ENCODE measurements at places on chromosomes 5 and 9. TPM values are rescaled to one million over a fixed set of nuclear protein-coding genes. Genes with fewer than 3 reads are reported as not detected.
A peak's percentile ranks its signal among the peaks of the same experiment; 100 is the strongest.

MACIR gene
- 74.6 TPM for total RNA-seq

DND1 gene
- 0.53 TPM for total RNA-seq

ETF1 gene
- 161 TPM for total RNA-seq

PRSS3 gene
- 42.7 TPM for total RNA-seq

PCDHA7 gene
- total RNA-seq, result not detected

LCN1 gene
- not detected for total RNA-seq

CRHBP gene
- total RNA-seq, result not detected

CKS2 gene
- total RNA-seq, result 62.3 TPM

OTP gene
- not detected for total RNA-seq

ARHGEF39 gene
- total RNA-seq, result 2.6 TPM

DNA sequence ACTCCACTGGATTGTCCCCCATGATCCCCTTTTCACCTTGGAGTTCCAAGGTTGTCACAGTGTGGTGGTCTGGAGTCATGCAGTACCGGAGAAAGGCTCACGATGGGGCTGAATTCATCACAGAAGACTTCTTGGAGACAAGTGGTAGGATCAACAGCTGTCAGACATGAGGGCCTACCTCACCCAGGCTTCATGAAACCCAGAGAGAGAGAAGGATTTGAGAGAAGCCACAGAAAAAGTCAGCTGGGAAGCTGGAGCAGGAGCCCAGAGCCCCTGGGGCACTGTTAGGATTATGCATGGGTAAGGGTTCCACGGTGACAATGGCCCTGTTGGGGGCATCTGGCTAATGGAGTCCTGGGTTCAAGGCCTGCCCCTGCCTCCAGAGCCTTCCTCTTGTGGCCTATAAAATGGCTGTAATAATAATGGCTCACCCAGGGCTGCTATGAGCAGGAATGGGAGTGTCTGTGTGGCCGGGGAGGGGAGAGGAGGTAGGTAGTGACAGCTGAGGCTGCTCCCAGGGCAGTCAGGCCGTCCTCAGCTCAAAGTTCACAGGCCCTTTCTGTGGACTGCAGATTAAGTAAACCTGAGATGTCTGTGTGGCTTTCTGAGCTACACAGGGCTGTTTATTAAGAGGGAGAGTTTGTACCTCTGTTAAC lies 910 bp downstream of the TRIM14 start:
- peak overlapping the region; percentile 90 for H3K27ac ChIP-seq
- no peaks in the 10 kb centered on the region for H3K27me3 ChIP-seq
- no peaks in the 10 kb centered on the region for H3K36me3 ChIP-seq

DNA sequence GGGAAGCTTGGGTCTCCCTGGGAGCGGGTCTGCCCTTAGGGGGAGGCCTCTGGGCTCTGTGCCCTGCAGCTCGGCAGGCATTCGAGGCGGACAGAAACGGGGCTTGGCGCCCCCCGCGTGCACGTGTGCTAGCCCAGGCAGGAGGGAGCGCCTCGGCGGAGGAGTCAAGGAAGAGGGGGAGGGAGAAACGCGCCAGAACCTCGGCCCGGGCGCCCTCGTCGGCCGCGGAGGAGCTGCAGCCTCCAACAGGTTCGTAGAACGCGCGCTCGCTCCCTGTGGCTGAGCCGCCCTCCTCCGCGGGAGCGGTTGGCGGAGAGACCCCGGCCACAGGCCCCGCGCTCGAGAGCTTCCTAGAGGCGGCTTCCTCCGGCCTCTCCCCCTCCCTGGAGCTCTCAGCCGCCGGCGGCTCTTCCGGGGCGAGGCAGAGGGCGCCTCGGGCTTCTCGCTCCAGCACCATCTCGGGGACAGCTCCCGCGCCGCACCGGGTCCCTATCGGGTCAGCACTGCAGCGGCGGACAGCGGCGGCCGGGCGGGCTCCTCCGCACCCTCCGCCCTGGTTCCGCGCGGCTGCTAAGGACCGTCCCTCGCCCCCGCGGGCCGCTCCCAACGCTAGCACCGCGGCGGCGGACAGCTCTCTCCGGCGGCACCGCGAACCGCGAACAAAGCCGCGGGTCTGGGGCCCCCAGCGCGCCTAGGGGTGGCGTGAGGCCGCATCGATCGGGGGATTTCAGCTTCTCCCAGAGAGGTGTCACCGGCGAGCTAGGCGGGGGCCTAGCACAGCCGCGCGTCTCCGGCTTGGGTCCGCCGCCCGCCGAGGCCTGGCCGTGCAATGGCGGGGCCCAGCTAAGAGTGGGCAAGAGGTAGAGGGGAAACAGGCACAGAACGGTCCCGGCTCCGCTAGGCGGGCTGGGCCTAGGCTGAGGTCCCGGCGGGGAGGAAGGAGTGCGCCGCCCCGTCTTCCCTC lies 74.6 kb upstream of the CPLX2 start:
- peaks cover 12% of the 10 kb centered on the region for H3K27me3 ChIP-seq
- no peak overlapping the region for H3K27ac ChIP-seq
- no peak overlapping the region for H3K4me3 ChIP-seq
- no peaks in the 10 kb centered on the region for H3K36me3 ChIP-seq
- peaks cover 12% of the 10 kb centered on the region for H3K4me1 ChIP-seq

DNA sequence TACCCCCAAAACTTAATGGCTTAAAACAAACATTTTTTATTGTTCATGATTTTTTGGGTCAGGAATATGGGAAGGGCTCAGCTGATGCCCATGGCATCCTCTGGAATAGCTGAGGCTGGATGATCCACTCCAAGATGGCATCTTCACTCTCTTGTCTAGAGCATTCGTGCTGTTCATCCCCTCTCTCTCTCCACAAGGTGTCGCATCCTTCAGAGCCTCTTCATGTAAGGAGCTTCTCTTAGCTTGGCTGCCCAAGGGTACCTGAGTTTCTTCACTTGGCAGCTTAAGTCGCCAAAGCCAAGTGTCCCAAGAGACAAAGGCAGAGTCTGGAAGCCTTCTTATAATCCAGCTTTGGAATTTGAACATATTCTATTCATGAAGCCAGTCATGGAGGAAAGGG lies 294.7 kb downstream of the CHSY3 start:
- H3K4me1 ChIP-seq, result no peaks in the 10 kb centered on the region
- no peak overlapping the region for H3K4me3 ChIP-seq
- H3K27ac ChIP-seq, result no peak overlapping the region
- H3K27me3 ChIP-seq, result no peaks in the 10 kb centered on the region

DNA sequence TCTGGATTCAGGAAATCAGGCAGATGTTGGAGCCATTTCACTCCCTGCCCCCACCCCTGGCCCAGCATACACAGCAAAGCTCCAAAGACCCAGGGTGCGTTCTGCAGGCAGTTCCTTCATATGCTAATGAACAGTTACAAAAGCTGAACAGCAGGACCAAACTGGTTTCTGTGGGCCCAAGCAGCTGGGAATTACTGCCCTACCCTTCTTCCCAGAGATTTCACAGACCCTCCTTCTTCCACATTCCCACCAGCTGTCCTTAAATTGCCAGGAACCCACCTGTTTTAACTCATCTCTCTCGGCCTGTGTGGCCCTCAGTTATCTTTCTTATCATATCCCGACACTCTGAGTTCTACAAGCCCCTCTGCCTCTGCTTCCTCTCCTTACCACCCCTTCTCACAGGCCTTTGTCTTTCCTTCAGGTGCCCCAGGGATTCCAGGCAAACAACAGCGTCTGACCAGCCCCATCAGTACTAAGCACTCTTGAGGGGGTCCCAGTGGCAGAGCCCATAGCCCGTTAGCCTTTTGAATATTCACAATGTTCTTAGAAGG lies 10.6 kb upstream of the F2RL1 start:
- H3K36me3 ChIP-seq, result no peaks in the 10 kb centered on the region
- H3K4me1 ChIP-seq, result peaks cover 49% of the 10 kb centered on the region
- H3K4me3 ChIP-seq, result no peak overlapping the region
- H3K27me3 ChIP-seq, result peaks cover 3% of the 10 kb centered on the region

DNA sequence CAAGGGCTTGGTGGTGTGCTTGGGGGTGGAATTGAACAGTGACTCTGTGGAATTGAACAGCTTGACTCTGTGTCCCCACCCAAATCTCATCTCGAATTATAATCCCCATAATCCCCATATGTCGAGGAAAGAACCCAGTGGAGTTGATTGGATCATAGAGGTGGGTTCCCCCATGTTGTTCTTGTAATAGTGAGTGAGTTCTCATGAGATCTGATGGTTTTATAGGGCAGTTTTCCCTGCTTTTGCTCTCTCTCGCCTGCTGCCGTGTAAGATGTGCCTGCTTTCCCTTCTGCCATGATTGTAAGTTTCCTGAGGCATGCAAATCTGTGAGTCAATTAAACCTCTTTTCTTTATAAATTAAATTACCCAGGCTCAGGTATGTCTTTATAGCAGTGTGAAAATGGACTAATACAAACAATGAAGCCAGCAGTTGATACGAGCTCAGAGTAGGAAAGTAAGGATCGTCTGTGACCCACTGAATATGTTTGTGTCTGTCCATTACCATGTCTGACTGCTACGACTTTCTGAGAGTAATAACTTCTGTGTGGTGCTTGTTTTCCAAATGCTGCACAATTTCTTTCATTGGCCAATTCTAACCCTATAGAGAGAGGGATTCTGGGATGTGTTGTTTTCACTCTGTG lies 17.9 kb upstream of the RICTOR start:
- H3K27ac ChIP-seq, result peak overlapping the region; percentile 45
- H3K4me3 ChIP-seq, result peak overlapping the region; percentile 25
- DNase-seq, result no peak
- no peaks in the 10 kb centered on the region for H3K27me3 ChIP-seq

- no peaks in the 10 kb centered on the region for H3K36me3 ChIP-seq
- no peak for DNase-seq
- H3K4me3 ChIP-seq, result no peak overlapping the region
- no peaks in the 10 kb centered on the region for H3K4me1 ChIP-seq
- H3K27ac ChIP-seq, result no peak overlapping the region
Observed at GRCh38 chr5:174752121-174752520, 27.7 kb downstream of the MSX2 start.

DNA sequence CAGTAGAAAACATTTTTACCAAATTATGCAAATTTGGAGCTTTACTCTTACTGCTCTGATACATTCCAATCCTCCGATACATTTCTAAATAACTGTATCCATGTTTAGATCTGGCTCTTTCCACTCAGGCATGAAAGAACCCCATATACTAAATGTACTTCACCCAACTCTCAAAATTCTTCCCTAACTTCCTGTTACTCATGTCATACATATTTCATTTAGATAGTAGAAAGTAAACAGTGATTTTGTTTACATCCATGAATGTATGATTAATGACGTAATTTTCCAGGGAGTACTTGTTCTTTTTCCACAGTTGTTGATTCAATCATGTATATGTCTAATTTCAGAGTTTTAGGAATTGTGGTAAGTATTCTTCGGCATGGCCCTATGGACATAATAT lies 1426.5 kb upstream of the C9orf72 start:
- no peak overlapping the region for H3K27ac ChIP-seq
- H3K4me1 ChIP-seq, result no peaks in the 10 kb centered on the region
- no peak for DNase-seq
- H3K4me3 ChIP-seq, result no peak overlapping the region

- no peaks in the 10 kb centered on the region for H3K27me3 ChIP-seq
- peaks cover 79% of the 10 kb centered on the region for H3K4me1 ChIP-seq
- no peaks in the 10 kb centered on the region for H3K36me3 ChIP-seq
- no peak overlapping the region for H3K4me3 ChIP-seq
- DNase-seq, result no peak
Observed at GRCh38 chr5:143065185-143065965, 295.2 kb downstream of the ARHGAP26 start.

GRCh38 chr9:8564960-8565359 lies 765.4 kb upstream of the DMAC1 start:
- no peak overlapping the region for H3K27ac ChIP-seq
- no peaks in the 10 kb centered on the region for H3K4me1 ChIP-seq
- DNase-seq, result no peak

DNA sequence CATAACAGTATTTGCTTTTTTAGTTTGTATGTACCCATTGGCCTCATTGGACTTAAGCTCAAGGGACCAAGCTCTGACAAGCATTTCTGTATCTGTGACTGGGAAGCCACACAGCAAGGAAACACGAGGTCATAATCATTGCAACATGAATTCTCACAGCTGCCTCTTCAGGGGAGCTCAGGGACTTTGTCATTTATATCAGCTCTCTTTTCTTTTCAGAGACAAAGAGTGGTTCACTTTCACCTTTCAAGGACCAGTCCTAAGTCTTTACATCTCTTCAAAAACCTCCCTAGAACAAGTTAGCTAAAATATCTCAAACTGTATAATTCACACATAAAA lies 58.6 kb downstream of the ADAMTS12 start:
- peaks cover 3% of the 10 kb centered on the region for H3K27me3 ChIP-seq
- DNase-seq, result no peak
- H3K4me1 ChIP-seq, result peaks cover 95% of the 10 kb centered on the region
- H3K27ac ChIP-seq, result peak overlapping the region; percentile 78
- peaks cover 38% of the 10 kb centered on the region for H3K36me3 ChIP-seq

DNA sequence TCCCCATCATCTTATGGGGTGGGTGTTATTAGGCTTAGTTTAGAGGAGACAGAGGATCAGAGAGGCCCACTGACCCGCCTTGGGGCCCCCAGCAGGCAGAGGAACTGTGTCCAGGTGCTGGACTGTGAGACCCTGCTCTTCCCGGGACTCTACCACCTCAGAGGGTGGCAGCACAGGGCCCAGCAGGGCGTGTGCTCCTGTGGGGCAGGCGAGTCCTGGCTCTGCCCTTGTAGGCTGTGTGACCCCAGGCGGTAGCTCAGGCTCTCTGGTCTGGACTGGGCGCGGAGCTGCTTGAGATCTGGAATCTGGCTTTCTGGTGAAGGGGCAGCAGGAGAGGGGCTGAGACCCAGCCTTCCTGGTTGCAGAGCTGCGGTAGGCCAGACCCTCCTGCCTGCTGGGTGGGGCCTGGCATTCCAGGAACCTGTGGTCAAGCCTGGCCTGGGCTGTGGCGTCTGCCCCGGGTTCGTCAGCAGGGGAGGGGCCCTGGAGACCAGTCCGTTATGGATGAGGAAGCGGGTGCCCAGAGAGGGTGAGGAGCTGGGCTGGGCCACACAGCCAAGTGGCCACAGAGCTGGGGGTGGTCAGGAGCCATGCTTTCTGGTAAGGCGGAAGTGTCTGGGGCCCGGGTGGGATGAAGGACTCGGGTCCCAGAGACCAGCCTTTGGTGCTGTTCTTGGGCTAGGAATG lies 46.5 kb downstream of the RXRA start:
- H3K4me1 ChIP-seq, result peaks cover 13% of the 10 kb centered on the region
- no peak for DNase-seq
- no peaks in the 10 kb centered on the region for H3K27me3 ChIP-seq
- H3K27ac ChIP-seq, result no peak overlapping the region
- no peak overlapping the region for H3K4me3 ChIP-seq
- no peaks in the 10 kb centered on the region for H3K36me3 ChIP-seq

GRCh38 chr9:131037335-131038255 lies 28.6 kb downstream of the LAMC3 start:
- DNase-seq, result peak; percentile 36
- H3K4me1 ChIP-seq, result peaks cover 7% of the 10 kb centered on the region
- peak overlapping the region; percentile 14 for H3K4me3 ChIP-seq
- H3K36me3 ChIP-seq, result no peaks in the 10 kb centered on the region
- peaks cover 36% of the 10 kb centered on the region for H3K27me3 ChIP-seq
- H3K27ac ChIP-seq, result no peak overlapping the region
